Stimulated activated CD4-positive, alpha-beta T cell treated with anti-CD3 and anti-CD28 coated beads, Interleukin-1b, Interleukin-23, amount 100 ng/mL, for 24 hours (primary cell): ENCODE measurements at places on chromosomes 11 and 22.

DNA sequence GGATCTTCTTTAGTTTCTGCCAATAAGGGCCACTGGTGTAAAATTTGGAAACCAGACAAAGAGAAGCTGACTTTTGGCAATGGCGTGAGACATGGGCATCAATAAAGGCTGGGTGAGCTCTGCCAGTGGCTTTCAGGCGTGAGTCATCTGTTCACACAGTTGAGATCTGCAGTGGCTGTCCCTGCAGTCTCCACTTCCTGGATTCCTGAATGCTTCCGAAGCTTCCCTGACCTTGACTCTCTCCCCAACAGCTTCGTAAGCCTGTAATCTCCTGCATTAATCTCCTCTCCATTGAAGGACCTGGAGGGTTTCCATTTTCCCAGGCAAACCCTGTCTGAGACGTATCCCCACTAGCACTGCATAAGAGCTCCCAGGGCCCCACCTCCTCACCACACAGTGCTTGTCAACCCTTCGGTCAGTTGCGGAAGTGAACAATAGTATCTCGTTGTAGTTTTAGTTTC is 574.7 kb downstream of the TBC1D22A start:
- no peak for DNase-seq

- no peak for DNase-seq
These were observed 6.1 kb upstream of the ANO1 start for GRCh38 chr11:70071996-70072395.

- DNase-seq: no peak
These were observed 104.1 kb downstream of the ALX4 start for GRCh38 chr11:44205836-44206235.

DNA sequence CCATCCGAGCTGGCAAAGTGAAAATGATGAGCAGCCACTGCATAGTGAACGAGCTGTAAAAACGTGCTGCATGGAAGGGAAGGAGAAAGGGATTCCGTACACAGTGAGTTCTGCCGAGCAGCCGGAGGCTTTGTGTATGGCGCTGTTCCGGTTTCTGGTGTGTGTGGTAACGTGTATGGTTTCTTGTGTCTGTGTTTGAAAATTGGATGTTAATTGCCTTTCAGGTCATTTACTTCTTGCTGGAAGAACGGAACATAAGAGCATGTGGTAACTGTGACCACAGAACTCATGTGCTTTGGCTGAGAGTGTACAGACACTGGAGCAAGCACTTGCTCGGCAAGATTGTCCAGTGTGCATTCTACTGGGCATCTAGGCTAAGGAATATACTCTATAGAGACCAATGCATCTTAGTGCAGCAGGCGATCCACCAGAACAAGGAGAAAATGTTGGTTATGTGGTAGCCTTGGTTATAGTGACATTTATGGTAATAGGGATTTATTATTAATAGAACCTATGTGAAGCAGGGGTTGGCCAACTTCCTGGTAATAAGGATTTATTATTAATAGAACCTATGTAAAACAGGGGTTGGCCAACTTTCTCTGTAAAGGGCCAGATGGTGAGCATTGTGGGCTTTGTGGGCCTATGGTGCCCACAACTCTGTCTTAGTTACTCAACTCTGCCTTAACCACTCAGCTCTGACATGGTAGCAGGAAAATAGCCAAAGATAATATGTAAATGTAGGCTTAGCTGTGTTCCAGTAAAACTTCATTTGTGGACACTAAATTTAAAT is 49.2 kb downstream of the GRAMD1B start:
- no peak for DNase-seq

GRCh38 chr11:119126675-119127268 is 5.4 kb downstream of the HINFP start:
- DNase-seq: no peak
